CD4-positive, alpha-beta T cell treated with Interleukin-1 beta for 1 hour (primary cell): ENCODE measurements at places on chromosomes 13 and 19.

GRCh38 chr13:22176968-22177520, 506.2 kb downstream of the FGF9 start:
- no peak for DNase-seq

GRCh38 chr19:41689993-41690800, 2.1 kb upstream of the CEACAM7 start:
- no peak for DNase-seq

- no peak for DNase-seq
Observed at GRCh38 chr13:44035400-44035799, 155.7 kb downstream of the LACC1 start.

DNA sequence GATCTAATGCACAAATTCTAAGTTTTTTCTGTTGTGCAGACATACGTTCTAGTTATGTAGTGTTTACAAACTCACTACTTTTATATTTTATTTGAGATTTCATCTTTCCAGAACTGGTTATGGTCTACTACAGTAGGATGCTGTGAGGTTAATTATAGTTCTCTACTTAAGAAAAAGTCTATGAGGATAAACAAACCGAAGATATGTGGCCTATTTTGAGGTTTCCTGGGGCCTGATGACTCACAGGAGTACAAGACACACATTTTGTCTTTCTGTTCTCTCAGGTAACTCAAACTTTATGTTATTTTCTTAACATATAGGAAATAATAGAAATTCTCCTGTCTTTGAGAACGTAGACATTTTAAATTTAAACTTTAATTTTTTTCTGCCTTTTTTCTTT, 45.1 kb downstream of the PCDH20 start:
- no peak for DNase-seq

- peak; percentile 79 for DNase-seq
Observed at GRCh38 chr19:16327911-16328823, 3.5 kb downstream of the KLF2 start.

DNA sequence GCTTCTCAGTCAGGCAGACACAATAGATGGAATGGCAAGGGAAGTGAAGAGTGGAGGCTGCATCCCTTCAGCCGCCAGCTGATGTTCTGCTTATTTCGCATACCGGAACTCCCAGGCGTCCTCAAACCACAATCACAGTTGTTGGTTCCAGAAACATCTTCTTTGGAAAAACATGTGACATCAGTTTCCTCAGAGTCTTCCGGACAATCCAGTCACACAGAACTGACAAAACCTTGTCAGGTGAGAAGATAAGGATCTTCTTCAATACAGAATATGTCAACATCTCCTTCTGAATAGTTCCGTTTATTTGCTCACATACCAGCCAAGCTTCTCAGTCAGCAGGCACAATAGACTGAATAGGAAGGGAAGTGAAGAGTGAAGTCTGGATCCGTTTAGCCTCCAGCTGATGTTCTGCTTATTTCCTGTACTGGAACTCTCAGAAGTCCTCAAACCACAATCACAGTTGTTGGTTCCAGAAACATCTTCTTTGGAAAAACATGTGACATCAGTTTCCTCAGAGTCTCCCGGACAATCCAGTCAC, 45.1 kb upstream of the CEACAM21 start:
- DNase-seq, result peak; percentile 40

DNA sequence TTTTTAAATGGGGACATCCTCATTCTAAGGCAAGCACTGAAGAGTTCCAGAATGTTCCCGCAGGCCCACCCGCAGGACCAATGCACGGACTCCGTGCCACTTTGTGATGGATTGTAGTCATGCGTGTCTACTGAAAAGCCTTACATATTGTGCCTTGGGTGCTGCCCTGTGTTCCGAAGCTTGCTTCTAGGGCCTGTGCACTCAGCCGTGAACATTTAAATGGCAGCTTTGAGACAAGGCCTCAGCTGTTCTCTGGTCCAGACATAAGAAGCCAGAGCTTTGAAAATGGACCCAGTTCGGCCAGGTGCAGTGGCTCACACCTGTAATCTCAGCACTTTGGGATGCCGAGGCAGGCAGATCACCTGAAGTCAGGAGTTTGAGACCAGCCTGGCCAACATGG, 75.3 kb upstream of the CACNA1A start:
- no peak for DNase-seq

DNA sequence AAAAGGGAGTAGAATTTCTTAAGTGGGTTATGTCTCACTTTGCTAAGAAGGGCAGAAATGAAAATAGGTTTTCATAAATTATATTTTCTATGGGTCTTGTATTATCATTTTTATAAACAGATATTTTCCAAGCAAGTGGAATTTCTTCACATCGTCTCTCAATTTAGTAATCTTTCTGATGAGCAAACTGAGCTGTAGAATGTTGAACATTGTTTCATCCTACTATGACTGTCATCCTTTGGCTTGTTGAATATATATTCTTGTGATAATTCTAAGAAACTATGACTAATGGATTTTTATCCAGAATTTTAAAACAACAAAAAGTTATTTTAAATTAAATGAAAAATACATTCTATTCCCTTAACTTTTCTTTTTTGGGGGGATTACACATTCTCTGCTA, 313.8 kb downstream of the ENOX1 start:
- DNase-seq, result no peak

DNA sequence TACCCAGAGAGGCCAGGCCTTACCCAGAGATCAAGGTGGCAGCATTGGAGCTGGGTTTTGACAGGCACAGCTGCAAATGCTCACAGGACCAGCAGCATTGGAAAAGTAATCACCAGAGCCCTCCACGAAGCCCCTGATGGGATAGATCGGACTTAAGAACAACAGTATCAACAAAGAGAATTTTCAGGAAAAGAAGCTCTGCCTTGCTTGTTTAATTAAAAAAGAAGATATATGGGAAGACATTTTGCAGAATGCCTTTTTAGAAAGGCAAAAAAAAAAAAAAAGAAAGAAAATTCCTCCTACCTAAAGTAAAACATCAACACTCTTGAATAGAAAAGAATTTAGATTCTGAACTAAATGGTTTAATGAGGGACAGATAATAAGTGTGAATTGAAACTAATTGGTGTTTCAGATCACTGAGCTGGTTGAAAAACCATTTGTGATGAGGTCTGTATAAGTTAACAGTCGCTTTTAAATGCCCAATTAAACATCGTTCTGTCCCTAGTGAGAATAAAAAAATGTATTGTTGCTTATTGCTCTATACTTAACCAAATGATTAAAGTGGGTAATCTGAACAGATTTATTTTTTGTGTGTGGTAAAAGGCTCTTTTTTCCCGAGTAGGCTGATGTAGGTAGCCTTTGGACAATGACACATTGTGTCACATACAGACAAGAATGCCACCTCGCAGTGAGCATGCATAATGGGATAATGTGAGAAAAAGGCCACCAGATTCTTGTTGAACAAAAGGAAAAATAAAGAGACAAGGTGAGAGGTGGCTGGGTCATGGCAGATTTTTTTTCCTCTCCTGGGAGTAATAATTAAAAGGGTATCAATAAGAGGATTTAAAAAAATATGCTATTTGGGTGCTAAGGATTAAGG, 93.0 kb upstream of the ARGLU1 start:
- DNase-seq, result no peak

- DNase-seq, result no peak
Observed at GRCh38 chr19:5073153-5073844, 104.4 kb downstream of the KDM4B start.

- DNase-seq, result no peak
Observed at GRCh38 chr19:1622007-1622406, 16.7 kb upstream of the UQCR11 start.

DNA sequence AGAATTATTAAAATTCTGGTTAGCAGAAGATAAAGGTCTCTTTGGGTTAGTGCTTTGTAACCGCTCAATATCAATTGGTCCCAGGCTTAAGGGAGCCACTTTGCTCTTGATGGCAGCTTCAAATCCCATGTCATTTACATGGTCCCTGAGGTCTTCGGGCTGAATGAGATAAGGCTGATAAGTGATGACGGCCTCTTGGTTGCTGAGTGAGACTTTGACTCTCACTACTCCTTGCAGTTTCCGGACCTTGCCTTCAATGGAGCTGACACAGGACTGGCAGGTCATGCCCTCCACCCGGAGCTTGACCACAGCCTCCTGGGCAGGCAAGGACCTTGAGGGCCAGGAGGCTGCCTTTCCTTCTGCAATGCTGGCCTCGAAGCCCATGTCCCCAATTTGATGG, 36.8 kb downstream of the ATP7B start:
- DNase-seq, result no peak

DNA sequence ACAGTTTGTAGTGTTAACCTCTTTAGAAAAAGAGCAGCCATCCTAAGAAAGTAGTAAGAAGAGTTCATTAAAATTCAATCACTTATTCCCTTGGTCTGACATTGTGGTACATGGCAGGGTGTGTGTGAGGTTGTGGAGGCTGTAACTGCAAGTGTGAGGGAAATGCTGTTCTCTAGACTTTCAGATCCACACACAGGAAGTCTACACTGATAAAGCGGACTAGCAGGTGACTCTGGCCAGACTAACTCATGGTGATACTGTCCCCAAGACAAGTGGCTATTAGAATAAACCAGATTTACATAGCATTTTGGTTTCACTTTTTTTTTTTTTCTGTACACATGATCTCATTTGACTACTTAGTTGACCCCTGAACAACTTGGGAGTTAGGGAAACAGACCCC, 10.0 kb downstream of the MTIF3 start:
- no peak for DNase-seq

DNA sequence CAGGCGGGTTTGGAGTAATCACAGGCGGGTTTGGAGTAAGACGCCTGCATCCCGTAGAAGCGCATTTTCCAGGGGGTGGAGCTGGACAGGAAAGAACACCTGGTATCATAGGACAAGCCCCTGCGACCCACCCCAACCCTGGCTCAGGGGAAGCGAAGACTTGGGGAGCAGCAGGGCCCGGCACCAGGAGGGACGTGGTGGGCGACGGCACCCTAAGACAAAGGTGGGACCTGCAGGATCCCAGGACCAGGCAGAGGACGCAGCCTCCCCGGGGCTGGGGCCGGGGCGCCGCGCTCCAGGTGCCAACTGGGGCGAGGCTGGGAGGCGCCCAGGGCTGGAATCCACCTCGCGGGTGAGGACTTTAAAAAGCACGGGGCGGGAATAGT, 520 bp downstream of the ZNF600 start:
- no peak for DNase-seq

GRCh38 chr19:11924886-11925650, at the start of gene ZNF700:
ZNF700 (plus strand) TSS chr19:11925107; CDS start chr19:11925211, 104 bp downstream.
- DNase-seq, result peak; percentile 93

GRCh38 chr13:102017248-102017647, 384.6 kb downstream of the FGF14 start:
- no peak for DNase-seq

DNA sequence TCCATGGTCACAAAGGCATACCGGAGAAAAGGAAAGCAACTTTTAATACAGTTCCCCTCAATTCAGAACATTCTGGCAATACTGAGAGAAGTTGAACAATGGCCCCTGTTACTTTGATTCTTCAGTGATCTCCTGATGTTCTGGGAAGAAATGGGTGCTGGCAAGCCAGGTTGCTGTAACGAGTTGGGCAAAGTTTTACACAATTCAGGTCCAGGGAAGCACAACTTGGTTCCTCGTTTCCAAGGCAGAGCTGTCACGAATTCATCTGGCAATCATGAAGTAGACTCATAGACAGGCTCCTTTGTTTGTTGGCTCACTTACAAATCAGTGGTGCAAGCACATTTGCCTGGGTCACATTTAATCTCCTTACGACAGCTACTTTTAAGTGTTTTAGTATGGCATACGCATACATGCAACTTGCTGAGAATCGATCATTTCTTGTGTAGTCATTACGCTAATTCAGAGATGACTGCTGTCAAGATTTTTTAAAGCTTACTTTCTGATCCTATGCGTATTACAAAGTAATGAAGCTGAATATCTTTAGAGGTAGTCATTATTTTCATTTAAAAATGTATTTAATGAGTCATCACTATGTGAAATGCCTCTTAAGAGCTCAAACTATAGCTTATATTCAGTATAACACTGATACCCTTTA, 174.7 kb downstream of the GPC5 start:
- DNase-seq, result no peak

DNA sequence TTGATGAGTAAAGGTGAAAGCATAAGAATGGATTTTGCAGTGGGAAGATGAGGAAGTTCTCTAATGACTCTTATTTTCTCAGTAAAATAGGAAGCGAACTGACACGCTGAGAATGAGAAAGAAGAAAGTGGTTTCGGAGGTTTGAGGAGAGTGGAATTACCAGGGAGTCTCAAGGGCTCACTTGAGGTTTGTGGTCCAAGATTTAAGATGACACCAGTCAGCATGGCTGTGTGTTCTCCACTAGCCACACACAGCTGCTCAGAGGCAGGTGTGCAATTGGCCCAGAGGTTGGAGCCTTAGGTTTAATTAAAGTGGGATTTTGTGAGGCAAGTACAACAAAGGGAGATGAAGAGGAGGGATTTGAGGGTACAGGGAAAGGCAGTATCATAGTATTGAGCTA, 99.6 kb upstream of the NBEA start:
- no peak for DNase-seq

DNA sequence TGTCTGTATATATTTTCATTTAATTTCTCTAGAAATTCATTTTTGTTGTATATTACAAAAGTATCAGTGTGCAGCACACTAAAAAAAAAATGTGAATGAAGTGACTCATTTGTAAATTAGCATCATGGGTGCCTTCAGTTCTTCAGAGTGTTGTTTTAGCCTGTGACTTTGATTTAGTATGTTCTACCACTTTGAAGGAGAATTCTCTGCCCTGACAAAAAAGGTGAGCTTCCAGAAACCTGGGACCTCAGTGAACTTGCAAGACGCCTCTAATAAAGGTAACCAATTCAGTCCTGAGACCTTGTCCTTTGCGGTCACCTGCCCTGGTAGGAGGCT, 2.4 kb downstream of the METTL21C start:
- DNase-seq, result no peak

- no peak for DNase-seq
Observed at GRCh38 chr19:30469774-30470173, 97.6 kb downstream of the ZNF536 start.

- no peak for DNase-seq
Observed at GRCh38 chr19:30269638-30270037, 102.5 kb upstream of the ZNF536 start.

DNA sequence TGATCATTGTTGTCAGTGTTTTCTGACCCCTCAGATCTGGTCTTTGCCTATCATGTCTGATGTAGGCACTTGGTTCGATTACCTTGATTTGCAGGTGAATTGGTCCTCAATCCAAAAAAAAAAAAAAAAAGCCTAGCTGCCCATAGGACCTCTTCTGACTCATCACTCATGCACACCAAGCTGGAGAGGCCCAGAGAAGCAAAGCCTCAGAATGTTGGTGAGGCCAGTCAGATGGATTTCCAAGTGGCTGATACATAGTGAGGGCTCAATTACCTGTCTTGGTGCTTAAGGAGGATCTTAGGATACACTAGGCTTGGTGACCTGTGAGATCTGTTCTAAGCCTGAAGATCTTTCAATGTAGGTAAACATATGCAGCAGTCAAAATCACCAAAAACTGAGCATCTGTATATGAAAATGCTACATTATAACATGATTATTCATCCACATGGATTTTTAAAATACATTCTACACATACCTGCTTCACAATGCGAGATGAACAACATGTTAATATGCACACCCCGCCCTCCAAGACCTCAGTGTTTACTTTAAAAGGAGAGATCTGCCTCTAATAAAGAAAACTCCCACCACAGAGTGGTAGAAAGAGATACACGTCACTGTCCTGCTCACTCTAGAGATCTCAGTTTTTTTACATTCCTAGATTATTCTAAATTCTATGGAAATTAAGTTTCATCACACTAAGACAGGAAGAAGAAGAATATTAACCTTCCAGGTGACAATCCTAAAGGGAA, 79.9 kb upstream of the RAP2A start:
- no peak for DNase-seq
